ENCODE measurements at places on chromosomes 12 and 14.
A peak's percentile ranks its signal among the peaks of the same experiment; 100 is the strongest.

- H3K27ac ChIP-seq = no peak overlapping the region
- no peaks in the 10 kb centered on the region for H3K27me3 ChIP-seq
- DNase-seq = no peak
- H3K4me3 ChIP-seq = no peak overlapping the region
- H3K36me3 ChIP-seq = no peaks in the 10 kb centered on the region
Measured at GRCh38 chr12:111386885-111387284, 18.0 kb upstream of the PHETA1 start.

GRCh38 chr12:110247340-110248095, 33.5 kb upstream of the ATP2A2 start:
- no peaks in the 10 kb centered on the region for H3K36me3 ChIP-seq
- H3K4me3 ChIP-seq = no peak overlapping the region
- H3K27ac ChIP-seq = no peak overlapping the region
- H3K4me1 ChIP-seq = peaks cover 5% of the 10 kb centered on the region
- no peaks in the 10 kb centered on the region for H3K27me3 ChIP-seq

- no peaks in the 10 kb centered on the region for H3K36me3 ChIP-seq
- H3K4me1 ChIP-seq = no peaks in the 10 kb centered on the region
- no peaks in the 10 kb centered on the region for H3K27me3 ChIP-seq
- no peak overlapping the region for H3K27ac ChIP-seq
Measured at GRCh38 chr12:127238107-127238506, 1028.9 kb upstream of the TMEM132C start.

DNA sequence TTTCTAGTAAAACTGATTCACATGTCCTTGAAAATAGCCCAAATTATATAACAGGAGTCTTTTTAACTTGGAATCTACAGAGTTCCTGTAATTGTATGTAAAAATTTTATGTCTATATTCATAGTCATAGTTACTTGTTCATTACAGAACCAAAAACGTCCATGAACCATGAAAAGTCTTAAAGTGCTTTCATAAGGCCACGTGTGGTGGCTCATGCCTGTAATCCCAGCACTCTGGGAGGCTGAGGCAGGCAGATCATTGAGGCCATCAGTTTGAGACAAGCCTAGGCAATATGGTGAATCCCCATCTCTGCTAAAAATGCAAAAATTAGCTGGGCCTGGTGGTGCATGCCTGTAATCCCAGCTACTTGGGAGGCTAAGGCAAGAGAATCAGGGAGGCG, 48.4 kb downstream of the GALNT4 start:
- H3K27me3 ChIP-seq = no peaks in the 10 kb centered on the region
- no peaks in the 10 kb centered on the region for H3K36me3 ChIP-seq
- H3K4me3 ChIP-seq = no peak overlapping the region
- no peak for DNase-seq
- no peaks in the 10 kb centered on the region for H3K4me1 ChIP-seq

DNA sequence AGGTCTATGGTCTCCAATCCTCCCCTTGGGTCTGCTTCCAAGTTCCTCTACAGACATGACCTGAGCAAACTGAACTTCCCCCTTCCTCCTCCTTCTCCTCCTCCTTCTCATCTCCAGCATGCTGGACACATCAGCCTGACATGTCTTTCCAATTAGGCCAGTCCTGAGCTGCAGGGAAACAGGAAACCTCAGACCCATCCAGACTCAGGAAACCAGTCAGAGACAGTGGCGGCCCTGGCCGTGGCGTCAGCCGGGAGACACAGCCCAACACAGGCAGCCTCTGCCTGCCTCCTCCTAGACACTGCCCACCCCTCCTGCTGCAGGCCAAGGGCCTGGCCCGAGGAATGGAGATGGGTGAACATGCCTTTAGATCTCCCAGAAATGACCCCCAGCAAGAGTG, 468.8 kb downstream of the BCL11B start:
- H3K4me3 ChIP-seq = no peak overlapping the region
- no peaks in the 10 kb centered on the region for H3K4me1 ChIP-seq
- no peak for DNase-seq
- H3K27me3 ChIP-seq = no peaks in the 10 kb centered on the region

- H3K27me3 ChIP-seq = no peaks in the 10 kb centered on the region
- peaks cover 11% of the 10 kb centered on the region for H3K4me1 ChIP-seq
- H3K27ac ChIP-seq = no peak overlapping the region
- DNase-seq = no peak
- H3K4me3 ChIP-seq = no peak overlapping the region
Measured at GRCh38 chr14:24159777-24160498, 1.1 kb upstream of the IRF9 start.

DNA sequence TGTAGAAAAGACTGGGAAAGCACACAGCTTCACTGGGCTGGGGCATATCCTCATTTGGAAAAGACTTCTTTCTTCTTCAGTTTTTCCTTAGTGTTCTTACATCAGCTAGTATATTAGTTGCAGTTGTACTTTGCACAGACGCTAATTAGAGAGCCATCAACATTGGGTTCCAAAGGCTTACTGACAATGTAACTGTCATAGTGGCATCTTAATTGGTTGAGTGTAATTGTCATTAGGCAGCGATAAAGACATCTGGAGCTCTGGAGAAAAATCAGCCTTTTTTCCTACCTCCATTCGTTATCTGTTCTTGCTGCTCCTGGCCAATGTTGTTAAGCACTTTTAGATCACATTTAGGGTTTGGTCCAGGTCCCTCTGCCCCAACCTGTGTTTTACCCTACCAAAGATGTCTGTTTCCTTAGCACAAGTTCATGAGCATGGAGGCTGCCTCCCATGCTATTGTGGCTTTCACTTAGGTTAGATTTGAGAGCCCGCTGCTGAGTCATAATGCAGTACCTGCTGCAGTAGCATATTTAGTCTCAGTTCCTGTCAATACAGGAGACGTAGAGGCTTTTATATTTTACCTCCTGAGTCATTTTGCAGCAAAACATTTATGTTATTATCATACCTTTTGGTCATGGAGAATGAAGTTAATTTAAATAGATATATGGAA, 49.2 kb downstream of the FBXW8 start:
- H3K27me3 ChIP-seq = no peaks in the 10 kb centered on the region
- H3K27ac ChIP-seq = no peak overlapping the region
- H3K36me3 ChIP-seq = no peaks in the 10 kb centered on the region

GRCh38 chr14:80005561-80005960, 205.7 kb downstream of the DIO2 start:
- no peaks in the 10 kb centered on the region for H3K4me1 ChIP-seq
- H3K36me3 ChIP-seq = no peaks in the 10 kb centered on the region
- no peaks in the 10 kb centered on the region for H3K27me3 ChIP-seq
- no peak for DNase-seq
- no peak overlapping the region for H3K27ac ChIP-seq
- no peak overlapping the region for H3K4me3 ChIP-seq

DNA sequence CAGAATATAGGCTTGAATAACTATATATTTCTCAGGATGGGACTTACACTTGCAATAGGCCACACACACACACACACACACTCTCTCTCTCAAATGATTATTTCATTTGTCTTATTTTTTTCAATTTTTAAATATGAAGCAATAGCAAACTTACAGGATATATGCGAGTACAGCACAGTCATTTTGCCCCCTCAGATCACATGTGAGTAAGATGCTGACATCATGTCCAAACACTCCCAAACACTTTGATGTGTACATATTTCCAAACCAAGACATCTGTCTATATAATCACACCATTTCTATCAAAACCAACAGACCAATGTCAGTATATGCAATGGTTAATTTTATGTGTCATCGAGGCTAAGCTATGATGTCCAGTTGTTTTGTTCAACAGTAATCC, 1535.9 kb upstream of the FLRT2 start:
- H3K36me3 ChIP-seq = no peaks in the 10 kb centered on the region
- no peak overlapping the region for H3K27ac ChIP-seq
- DNase-seq = no peak
- H3K27me3 ChIP-seq = no peaks in the 10 kb centered on the region
- no peaks in the 10 kb centered on the region for H3K4me1 ChIP-seq
- H3K4me3 ChIP-seq = no peak overlapping the region

DNA sequence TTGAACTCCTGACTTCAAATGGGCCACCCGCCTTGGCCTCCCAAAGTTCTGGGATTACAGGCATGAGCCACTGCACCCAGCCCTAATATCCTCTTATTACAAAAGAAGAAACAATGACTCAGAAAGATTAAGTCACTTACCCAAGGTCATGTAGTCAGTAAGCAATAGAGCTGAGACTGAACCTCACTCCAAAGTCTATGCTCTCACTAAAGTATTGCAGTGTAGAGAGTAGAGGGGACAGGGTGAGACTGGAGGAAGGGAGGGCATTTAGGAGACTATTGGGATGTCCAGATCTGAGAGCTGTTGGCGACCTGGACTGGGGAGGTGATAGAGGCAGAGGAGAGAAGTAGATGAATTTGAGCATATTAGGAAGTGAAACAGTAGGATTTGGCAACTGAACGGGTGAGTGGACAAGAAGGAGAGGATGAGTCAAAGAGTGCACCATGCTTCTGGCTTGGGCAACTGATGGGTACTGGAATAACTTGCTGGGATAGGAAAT, 11.8 kb downstream of the P2RX7 start:
- no peak overlapping the region for H3K4me3 ChIP-seq
- H3K36me3 ChIP-seq = no peaks in the 10 kb centered on the region
- H3K27ac ChIP-seq = no peak overlapping the region
- no peaks in the 10 kb centered on the region for H3K4me1 ChIP-seq

DNA sequence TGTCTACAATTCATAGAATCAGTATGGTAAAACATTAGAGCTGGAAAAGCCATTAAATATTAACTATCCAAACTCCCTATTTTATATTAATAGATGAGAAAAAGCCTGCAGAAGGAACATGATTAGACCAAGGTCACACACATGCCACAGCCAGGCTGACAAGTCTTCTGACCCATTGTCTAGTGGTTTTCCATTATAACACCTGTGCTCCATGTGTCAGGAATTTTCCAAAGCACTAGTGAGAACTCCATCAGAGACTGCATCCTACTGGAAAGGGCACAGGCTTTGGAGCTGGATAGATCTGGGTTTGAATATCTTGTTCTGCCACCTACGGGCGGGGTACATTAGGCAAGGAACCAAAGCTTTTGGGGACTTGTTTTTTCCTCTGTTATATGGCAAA, 325.5 kb downstream of the RAD51B start:
- H3K4me1 ChIP-seq = no peaks in the 10 kb centered on the region
- no peaks in the 10 kb centered on the region for H3K36me3 ChIP-seq
- H3K4me3 ChIP-seq = no peak overlapping the region

DNA sequence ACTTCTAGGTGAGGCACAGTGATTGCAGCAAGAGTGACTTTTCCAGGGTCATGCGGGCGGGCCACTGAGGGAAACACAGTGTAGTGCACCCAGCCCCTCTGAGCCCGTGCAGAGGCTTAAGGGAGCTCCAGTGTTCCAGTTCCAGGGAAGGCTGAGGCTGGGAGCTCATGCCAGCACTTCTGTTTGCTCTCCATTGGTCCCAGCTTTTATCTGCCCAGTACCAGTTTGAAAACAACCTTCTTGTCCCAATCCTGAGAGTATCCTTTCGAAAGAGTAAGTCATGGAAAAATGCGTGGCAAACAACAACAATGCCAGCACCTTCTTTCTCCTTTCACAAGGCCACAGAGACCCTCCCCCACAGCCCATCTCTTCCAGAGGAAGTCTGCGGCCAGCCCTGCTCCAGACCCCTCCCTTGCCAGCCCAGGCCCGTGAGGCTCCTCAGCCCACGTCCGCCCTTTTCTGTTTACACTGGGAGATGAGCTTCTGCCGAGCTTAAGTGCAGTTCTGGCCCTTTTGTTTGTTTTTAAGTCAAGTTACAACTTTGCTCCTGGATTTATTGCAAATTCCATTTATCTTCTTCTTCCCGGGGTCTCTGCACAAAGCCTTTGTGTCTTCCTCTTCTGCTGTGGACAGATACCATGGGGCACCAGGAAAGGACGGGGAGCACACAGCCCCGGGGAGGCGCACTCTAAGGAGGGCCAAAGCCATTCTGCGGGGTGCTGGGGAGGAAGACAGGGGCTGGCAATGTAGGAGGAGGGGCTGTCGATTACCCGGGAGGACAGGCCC, 185.6 kb downstream of the ZFP36L1 start:
- no peaks in the 10 kb centered on the region for H3K36me3 ChIP-seq
- H3K4me3 ChIP-seq = no peak overlapping the region
- peak; percentile 59 for DNase-seq
- no peak overlapping the region for H3K27ac ChIP-seq
- H3K4me1 ChIP-seq = peaks cover 10% of the 10 kb centered on the region
- no peaks in the 10 kb centered on the region for H3K27me3 ChIP-seq

DNA sequence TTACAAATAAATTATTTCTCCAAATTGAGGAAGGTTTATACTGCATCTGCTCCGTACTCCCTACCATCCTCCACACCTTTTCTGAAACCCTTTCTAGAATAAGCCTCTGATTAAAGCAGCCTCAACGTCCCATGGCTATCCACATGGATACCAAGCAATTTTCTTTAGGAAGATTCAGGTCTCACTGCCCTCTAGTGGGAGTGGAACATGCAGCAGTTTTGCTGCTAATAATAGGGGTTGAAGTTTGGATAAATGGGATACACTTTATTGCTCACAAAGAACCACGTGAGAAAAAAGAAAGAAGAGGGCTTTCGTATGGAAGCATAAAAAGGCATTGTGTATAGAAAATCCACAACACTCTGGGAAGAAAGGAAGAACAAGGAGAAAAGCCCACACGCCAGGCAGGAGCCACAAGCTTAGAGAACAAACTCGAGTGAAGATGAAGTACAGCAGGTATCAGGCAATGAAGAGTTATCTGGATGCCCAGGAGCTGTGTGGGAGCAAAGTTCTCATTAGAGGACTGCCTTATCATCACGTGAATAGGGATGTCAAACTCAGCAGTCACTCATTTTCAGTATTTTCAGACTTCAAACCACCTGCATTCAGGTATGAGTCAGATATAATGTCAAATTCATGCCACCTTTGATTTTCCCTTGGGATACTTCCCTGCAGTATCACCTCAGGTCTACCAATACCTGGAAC, 45.8 kb downstream of the CCER1 start:
- H3K27me3 ChIP-seq = no peaks in the 10 kb centered on the region
- DNase-seq = peak; percentile 77
- no peak overlapping the region for H3K4me3 ChIP-seq
- no peak overlapping the region for H3K27ac ChIP-seq

GRCh38 chr14:101929096-101929495, 35.3 kb upstream of the DYNC1H1 start:
- no peaks in the 10 kb centered on the region for H3K4me1 ChIP-seq
- DNase-seq = no peak
- no peak overlapping the region for H3K4me3 ChIP-seq
- H3K27ac ChIP-seq = no peak overlapping the region
- H3K27me3 ChIP-seq = no peaks in the 10 kb centered on the region
- no peaks in the 10 kb centered on the region for H3K36me3 ChIP-seq

- H3K36me3 ChIP-seq = no peaks in the 10 kb centered on the region
- no peak overlapping the region for H3K27ac ChIP-seq
- no peak for DNase-seq
- no peaks in the 10 kb centered on the region for H3K27me3 ChIP-seq
- H3K4me1 ChIP-seq = no peaks in the 10 kb centered on the region
Measured at GRCh38 chr12:124445826-124446225, 121.6 kb downstream of the NCOR2 start.

DNA sequence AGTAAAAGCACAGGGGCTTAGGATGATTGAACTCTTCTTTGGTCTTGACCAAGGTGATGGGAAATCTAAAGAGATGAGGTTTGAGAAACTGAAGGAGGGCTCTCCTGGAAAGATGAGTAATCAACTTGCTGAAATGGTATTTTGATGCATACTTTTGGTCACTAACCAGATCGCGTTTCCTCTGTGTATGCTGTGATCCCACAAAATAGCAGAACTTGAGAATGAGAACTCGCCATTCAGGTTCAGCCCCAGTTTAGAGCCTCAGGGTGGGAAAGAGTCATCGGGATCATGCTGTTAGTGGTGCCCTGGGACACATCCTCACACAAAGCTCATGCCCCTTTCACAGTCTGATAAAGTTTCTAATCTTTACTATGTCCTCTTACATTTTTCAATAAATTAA, 488.8 kb downstream of the ETNK1 start:
- no peaks in the 10 kb centered on the region for H3K27me3 ChIP-seq
- peaks cover 20% of the 10 kb centered on the region for H3K4me1 ChIP-seq
- DNase-seq = no peak

- peaks cover 10% of the 10 kb centered on the region for H3K4me1 ChIP-seq
- no peak for DNase-seq
Measured at GRCh38 chr14:24425704-24426103, 3.8 kb downstream of the CBLN3 start.
